Common myeloid progenitor, CD34-positive (primary cell): ENCODE measurements at places on chromosomes 2 and 18.
A peak's percentile ranks its signal among the peaks of the same experiment; 100 is the strongest.

GRCh38 chr18:35192415-35192814 is 48.4 kb upstream of the ZNF397 start:
- DNase-seq = no peak

DNA sequence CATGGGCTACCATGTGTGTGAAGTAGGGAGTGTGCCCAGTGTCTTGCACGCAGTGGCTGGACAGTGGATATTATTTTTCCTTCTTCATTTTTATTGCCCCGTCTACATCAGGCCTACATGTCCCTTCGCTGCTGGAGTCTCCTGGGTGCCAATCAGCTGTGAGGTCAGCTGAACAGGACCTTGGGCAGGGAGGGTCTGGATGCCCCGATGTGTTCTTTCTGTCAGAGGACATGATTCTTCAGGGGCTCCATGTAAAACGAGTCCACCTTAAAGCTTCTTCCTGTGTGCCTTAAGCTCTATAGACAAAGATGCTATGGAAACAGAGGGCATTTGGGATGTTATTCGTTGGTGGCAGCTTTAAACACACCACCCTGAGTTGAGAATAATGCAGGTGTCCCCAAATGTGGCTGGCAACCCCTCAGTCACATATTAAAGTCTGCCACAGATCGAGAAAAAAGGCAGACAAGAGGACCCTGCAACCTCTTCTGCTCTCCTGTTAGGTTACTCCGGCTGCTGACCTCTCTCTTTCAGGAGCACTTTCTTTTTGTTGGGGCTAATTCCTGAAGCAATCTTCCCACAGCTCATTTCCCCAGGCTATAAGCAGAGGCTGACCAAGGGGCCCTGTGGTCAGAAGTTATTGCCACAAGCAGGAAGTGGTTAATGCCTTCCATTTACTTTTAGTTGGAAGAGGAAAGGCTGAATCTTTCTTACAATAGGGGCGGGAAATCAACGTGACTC is 20.0 kb downstream of the GREB1 start:
- DNase-seq = no peak

GRCh38 chr18:50644807-50645206 is 84.9 kb downstream of the MAPK4 start:
- no peak for DNase-seq

- DNase-seq = peak; percentile 69
These were observed 190.4 kb downstream of the PMAIP1 start for GRCh38 chr18:60090170-60090569.

DNA sequence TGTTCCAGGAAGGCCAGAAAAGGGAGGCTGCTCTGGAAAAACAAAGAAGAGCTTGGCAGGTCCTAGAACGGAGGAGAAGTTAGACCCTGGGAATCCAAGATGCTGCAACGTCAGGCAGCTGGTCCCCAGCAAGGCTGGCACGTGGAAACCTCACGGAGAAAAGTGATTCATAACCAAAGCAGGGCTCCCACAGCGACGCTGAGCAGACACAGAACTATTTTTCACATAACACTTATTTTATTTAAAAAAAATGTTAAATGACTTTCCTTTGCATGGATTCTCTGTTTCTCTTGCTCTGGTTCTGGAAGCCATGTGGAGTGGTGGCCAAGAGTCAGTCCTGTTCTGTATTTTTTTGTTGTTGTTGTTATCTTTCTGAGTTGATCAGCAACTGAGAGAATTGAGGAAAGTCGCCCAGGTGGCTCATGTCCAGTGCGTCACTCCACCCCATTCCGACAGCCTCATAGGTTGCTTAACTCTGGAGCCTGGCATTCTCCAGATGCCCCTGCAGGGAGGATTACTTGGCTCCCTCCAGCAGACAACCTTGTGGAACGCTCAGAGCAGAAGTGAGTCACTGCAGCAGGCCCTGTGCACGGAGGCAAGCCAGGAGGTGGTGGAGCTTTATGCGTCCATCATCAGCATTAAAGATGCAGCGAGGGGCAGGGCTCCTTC is 229.9 kb upstream of the HDAC4 start:
- no peak for DNase-seq

DNA sequence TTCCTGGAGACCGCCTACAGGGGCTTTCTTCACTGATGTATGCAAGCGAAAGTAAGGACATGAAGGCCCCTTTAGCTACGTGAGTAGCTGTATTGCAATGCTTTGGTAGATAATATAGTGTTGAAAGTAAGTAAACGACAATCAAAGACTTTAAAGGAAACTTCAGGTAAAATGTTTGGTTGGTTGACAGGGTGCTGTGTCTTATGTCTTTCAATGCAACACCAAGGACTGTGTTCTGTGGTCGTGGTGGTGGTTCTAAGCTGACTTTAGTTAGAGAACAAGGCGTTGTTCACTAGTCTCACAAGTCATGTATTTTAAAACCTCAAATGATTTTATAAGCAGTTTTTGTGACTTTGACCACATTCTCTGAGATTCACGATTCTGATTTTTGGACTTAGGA is 58.0 kb upstream of the CABYR start:
- DNase-seq = no peak

DNA sequence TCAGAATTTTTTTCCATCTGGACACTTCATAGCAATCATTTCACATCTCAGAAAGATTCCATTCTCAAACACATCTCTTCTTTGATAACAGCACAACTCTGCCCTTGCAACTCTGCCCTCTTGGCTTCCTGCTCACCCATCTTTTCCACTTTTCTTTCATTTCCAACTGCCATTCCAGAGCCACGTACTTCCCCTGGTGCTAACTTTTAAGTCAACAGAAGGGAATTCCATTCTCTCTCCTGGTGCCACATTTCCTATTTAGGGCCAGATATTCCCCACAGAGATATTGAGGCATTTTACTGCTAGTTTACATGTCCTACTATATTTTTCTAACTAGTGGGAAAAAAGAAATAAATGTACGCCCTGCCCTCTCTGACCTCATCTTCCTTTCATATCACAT is 590.2 kb downstream of the ARHGAP15 start:
- no peak for DNase-seq

- DNase-seq = no peak
These were observed 16.7 kb downstream of the ARHGEF4 start for GRCh38 chr2:130853391-130853790.

GRCh38 chr18:67670024-67670543 is 153.6 kb upstream of the DSEL start:
- DNase-seq = no peak

DNA sequence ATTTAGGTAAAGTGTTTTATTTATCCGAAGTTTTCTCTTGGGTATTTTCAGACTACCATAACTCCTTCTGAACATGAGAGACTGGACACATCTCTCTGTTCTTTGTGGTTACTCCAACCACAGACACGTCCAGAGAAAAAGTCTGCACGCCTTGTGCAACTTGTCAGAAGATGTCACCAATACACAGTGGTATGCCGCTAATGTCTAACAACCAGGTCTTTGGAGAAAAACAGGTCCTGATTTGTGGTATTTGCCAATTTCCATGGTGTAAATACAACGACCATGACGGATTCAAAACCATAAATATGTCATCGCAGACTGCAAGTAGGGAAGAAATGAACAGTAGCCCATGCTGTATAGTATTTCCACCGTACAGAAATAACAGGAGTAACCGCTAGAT is 620.6 kb upstream of the ID2 start:
- DNase-seq = no peak

- no peak for DNase-seq
These were observed 185.1 kb downstream of the TNS1 start for GRCh38 chr2:217817466-217818292.

DNA sequence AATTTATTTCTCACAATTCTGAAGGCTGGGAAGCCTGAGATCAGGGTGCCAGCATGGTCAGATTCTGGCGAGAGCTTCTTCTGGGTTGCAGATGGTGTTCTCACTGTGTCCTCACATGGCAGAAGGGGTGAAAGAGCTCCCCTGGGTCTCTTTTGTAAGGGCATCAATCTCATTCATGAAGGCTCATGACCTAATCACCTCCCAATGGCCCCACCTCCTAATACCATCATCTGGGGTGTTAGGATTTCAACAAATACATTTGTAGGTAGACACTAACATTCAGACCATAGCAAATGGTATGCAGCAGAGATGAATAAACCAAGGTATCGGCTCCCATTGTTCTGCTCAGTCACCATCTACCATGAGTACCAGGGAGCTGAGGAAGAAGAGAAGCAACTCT is 32.7 kb downstream of the YPEL5 start:
- DNase-seq = no peak

DNA sequence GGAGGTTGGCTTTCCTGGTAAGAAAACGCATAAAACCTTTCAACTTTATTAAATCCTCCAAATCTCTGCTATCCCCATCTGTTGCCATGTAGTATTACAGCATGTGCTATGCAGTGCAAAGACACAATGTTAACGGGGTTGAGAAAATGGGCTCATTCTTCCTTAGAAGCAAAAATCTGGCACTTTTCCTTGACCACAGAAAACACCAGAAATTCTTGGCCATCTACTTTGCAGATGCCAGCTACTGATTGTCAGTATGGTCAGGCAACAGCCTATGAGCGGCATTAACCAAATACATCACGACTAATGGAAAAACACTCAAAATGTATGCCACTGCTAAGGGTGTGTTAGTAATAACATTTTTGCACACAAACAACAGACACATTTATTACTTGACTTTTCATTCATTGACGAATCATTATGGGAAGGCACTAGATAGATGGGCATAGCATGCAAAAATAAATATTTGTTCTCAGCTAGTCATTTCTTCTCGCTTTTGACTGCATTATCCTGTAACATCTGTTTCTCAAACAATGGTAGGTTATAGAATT is 65.2 kb upstream of the CRIM1 start:
- no peak for DNase-seq

DNA sequence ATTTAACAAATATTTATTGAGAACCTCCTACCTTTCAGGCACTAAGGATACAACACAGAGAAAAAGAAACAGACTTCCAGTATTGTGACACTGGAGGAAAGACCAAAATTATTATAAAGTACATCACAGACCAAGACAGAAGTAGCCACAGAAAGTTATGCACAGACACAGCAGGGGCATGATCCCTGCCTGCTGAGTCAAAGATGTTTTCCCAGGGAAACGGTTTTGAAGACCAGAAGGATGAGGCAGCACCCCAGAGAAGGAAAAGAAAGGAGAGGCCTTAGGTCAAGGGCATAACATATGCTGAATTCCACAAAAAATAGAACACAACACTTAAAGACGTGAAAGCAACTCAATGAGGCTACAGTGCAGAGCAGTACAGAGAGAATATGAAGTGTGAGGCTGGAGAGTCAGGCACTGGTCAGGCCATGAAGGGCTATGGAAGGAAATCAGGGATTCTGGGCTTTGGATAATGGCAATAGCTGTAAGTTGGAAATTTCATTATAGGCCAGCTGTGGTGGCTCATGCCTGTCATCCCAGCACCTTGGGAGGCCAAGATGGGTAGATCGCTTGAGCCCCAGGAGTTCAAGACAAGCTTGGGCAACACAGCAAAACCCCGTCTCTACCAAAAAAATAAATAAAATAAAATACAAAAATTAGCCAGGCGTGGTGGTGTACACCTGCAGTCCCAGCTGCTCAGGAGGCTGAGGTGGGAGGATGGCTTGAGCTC is 8.2 kb downstream of the ADAM17 start:
- no peak for DNase-seq

GRCh38 chr18:49597157-49597931 is 35.5 kb downstream of the LIPG start:
- DNase-seq = no peak

DNA sequence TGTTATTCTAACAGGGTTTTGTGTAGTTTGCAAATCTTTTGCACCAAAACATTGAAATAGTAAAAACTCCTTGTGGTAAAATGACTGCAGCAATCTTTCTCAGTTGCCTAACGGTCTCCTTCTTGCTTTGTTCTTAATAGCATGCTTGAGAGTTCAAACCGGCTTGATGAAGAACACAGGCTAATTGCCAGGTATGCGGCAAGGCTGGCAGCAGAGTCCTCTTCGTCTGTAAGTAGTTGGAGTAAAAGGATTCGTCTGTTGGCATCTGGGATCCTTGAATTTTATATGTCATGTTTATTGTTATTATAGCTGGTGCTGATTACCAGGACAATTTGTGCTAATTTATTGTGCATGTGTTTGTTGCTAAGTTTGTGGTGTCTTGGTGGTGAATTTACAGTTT is 138.1 kb downstream of the DTNA start:
- no peak for DNase-seq

GRCh38 chr2:219059725-219060682 is 717 bp downstream of the IHH start:
- DNase-seq = peak; percentile 46

GRCh38 chr2:199458009-199458805 is 468 bp upstream of the SATB2 start:
- no peak for DNase-seq

GRCh38 chr2:177264209-177264692 is 276 bp downstream of the NFE2L2 start:
- no peak for DNase-seq

GRCh38 chr2:23508066-23508390 is 123.0 kb downstream of the KLHL29 start:
- no peak for DNase-seq

- no peak for DNase-seq
These were observed 133.3 kb upstream of the NOSTRIN start for GRCh38 chr2:168669151-168669550.

GRCh38 chr2:60544062-60544461 is 9.4 kb downstream of the BCL11A start:
- DNase-seq = peak; percentile 19

GRCh38 chr2:128473175-128474035 is 154.7 kb upstream of the HS6ST1 start:
- DNase-seq = peak; percentile 100

DNA sequence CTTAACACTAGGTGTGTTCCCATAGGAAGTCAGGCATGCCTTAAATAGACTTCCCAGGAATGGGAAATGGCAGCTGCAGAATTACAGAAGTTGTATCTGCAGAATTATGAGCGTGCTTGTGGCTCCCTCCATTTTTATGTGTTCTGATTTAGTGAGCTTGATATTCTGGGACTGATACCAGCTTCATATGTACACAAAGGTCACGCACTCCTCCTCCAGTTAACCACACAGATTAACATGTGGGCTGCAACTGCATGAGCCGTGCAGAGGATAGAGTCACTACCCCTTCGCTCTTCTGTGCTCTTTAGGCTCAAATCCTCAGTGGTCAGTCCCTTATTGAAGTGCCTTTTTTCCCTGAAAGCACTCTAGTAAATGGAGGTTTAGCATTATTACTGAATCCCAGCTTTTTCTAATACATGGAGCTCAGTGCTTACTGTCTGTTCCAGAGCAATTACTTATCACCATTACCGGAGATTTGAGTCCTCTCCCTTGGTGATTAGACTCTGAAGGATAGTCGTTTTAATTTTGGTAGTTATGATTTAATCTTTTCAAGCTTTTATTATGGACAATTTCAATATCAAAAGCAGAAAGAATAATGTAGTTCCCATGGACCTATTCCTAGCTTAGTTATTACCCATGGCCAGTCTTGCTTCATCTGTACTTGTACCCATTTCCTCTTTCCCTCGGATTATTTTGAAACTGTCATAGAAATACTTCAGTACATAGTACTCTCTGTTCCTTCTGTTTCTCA is 238.3 kb downstream of the PRKCE start:
- no peak for DNase-seq
